ENCODE measurements at places on chromosomes 7 and 10.

DNA sequence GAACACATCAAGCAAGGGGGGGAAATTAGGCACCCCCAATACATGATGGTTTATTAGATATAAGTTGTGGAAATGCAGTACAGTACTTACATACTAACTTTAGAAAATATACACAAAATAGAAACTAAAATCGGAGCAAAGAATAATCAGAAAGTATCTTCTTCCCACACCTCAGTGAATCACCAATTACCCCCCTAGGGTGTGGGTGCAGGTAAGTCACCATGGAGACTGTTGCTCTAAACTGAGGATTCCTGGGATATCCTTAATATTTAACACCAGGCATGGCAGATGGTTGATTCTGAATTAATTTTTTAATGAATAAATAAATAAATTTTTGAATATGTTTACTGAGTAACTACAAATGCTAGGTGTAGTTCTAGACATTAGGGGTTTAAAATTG, 424.4 kb downstream of the SORCS1 start:
- no peak for DNase-seq
- no peak overlapping the region for H3K4me3 ChIP-seq
- H3K4me1 ChIP-seq: no peaks in the 10 kb centered on the region

DNA sequence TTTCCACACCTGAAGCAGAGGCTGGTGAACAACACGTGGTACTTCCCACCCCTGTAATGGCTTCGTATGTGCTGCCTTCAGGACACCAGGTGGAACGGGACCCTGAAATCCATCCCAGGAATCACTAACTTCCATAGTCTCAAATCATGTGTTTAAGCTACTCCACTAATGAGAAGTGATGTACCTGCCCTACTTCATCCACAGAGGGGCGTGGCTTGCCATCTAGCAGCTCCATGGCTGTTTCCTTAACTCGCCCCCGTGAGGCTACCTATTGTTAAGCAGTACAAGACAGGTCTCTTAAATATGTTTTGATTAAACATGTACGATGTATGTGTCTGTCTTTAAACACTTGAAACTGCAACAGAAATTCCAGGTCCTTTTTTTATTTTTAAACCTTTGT, 31.8 kb downstream of the ARL3 start:
- DNase-seq: no peak
- H3K27ac ChIP-seq: no peak overlapping the region
- peaks cover 9% of the 10 kb centered on the region for H3K36me3 ChIP-seq
- H3K27me3 ChIP-seq: no peaks in the 10 kb centered on the region
- H3K4me1 ChIP-seq: no peaks in the 10 kb centered on the region
- H3K4me3 ChIP-seq: no peak overlapping the region

GRCh38 chr10:75140246-75140645, 28.8 kb downstream of the SAMD8 start:
- H3K36me3 ChIP-seq: no peaks in the 10 kb centered on the region
- no peaks in the 10 kb centered on the region for H3K27me3 ChIP-seq
- no peak overlapping the region for H3K4me3 ChIP-seq
- no peak for DNase-seq

- H3K27me3 ChIP-seq: no peaks in the 10 kb centered on the region
- H3K4me3 ChIP-seq: no peak overlapping the region
- H3K4me1 ChIP-seq: peaks cover 23% of the 10 kb centered on the region
Observed at GRCh38 chr10:61408105-61408504, 45.1 kb downstream of the TMEM26 start.

DNA sequence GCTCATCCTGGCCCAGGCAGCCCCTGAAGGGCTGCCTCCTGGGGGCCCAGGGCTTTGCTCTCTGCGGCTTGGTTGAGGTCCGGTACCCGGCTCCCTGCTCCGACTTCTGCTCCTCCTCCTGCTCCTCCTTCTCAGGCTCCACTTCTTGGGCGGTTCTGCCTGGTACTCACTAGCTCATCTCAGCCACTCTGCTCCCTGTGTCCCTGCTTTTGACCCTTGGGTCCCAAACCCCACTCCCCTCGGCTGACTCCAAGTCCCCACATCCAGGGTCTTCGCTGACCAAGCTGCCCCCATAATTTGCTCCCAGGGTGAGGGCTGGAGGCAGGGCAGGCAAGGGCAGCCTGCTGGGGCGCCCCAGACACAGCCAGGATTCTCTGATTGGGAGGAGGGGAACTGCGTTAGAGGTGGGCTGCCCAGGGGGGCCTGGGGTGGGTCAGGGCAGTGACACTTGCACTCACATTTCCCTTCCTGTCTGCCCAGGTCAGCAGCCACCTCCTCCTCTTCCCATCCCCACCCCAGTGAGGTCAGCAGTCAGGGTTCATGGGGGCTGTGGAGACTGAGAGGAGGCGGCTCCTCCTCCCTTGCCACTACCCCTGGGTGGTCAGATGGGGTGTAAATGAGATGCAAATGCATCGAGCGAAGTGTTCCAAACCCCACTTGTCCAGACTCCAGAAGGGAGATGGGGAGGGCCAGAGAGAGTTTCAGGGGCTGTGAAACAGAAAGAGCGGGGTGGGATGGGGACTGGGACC, 2.2 kb downstream of the SMARCD3 start:
- peaks cover 9% of the 10 kb centered on the region for H3K36me3 ChIP-seq
- no peak for DNase-seq
- no peaks in the 10 kb centered on the region for H3K27me3 ChIP-seq
- H3K27ac ChIP-seq: peak overlapping the region; percentile 96

GRCh38 chr10:74921744-74922143, 95.3 kb downstream of the KAT6B start:
- no peaks in the 10 kb centered on the region for H3K27me3 ChIP-seq
- no peak for DNase-seq
- no peak overlapping the region for H3K4me3 ChIP-seq
- no peaks in the 10 kb centered on the region for H3K36me3 ChIP-seq
- no peak overlapping the region for H3K27ac ChIP-seq
- peaks cover 30% of the 10 kb centered on the region for H3K4me1 ChIP-seq

- DNase-seq: no peak
- peak overlapping the region; percentile 88 for H3K4me3 ChIP-seq
- H3K27ac ChIP-seq: peak overlapping the region; percentile 96
- H3K27me3 ChIP-seq: peaks cover 74% of the 10 kb centered on the region
Observed at GRCh38 chr10:22341190-22341925, 3.9 kb upstream of the SPAG6 start.

GRCh38 chr10:103605359-103606096, 112.0 kb downstream of the NEURL1 start:
- H3K27me3 ChIP-seq: no peaks in the 10 kb centered on the region
- no peak overlapping the region for H3K4me3 ChIP-seq
- peaks cover 23% of the 10 kb centered on the region for H3K36me3 ChIP-seq
- peaks cover 15% of the 10 kb centered on the region for H3K4me1 ChIP-seq
- H3K27ac ChIP-seq: no peak overlapping the region

- H3K4me1 ChIP-seq: no peaks in the 10 kb centered on the region
- no peaks in the 10 kb centered on the region for H3K27me3 ChIP-seq
- no peak overlapping the region for H3K27ac ChIP-seq
- no peak for DNase-seq
Observed at GRCh38 chr10:108598831-108599230, 1324.5 kb downstream of the XPNPEP1 start.

DNA sequence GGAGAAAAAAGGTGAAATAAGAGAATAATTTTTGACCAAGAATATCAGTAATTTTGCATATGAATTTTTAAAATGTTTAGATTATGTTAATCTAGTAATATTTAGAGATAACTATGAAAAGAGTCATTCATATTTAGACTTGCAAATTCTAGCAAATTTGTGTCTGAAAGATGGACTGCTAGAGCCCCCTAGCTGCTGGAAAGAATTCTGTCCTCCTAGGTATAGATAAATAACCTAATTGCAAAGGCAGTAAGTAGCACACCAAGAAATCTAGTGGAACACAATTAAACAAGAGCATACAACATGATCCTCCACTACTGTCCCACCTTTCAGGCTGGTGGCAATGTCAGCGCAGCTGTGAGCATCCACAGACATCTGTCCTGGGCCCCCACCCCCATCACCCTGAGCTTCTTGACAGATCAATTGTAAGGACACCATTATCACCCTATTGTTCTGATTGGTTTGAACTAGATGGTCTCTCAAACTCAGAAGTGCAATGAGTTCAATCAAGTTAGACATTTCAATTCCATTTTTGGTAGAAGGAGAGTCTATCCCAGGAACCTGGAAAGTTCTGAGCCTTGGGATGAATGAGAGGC, 15.0 kb upstream of the GFRA1 start:
- no peak for DNase-seq
- no peaks in the 10 kb centered on the region for H3K27me3 ChIP-seq
- no peak overlapping the region for H3K4me3 ChIP-seq
- H3K36me3 ChIP-seq: no peaks in the 10 kb centered on the region

GRCh38 chr7:32158751-32159745, 88.8 kb upstream of the PDE1C start:
- no peak overlapping the region for H3K4me3 ChIP-seq
- H3K27ac ChIP-seq: no peak overlapping the region
- H3K27me3 ChIP-seq: no peaks in the 10 kb centered on the region
- H3K36me3 ChIP-seq: no peaks in the 10 kb centered on the region

DNA sequence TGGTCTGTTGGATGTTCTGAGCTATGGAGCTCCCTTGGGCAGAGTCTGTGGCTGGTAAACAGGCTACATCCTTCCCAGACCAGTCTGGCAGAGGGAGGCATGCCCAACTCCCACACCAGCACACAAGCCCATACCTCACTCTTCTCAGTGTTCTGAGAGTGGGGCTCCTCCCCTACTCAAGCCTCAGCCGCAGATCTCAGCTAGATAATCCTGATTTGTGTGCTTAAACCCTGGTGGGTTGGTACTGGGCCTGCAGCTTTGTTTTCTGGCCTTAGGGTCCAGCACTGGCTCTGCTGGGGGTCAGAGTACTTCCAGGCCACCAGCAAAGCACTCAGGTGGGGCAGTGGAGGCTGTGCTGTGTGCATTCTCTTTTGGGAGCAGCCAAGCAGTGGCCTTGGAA, 70.4 kb downstream of the MGAM2 start:
- no peak overlapping the region for H3K27ac ChIP-seq
- no peak for DNase-seq
- H3K4me1 ChIP-seq: no peaks in the 10 kb centered on the region

DNA sequence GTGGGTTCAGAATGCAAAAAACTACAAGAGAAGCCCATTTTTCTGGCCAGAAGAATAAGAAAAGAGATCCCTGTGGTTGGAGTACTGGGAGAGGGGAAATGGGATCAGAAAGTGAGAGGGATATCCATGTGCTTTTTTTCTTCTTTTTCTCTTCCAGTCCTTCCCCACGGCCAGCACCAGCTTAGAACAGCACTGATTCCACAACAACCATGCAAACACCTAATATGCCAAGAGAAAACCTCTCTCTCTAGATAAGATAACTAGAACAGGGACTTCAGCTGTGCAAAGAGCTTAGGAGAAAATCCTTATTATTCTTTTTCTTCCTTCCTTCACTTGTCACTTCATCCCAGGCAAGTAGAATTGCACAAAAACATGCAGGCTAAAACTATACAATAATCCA, 83.5 kb downstream of the ELAPOR2 start:
- no peaks in the 10 kb centered on the region for H3K36me3 ChIP-seq
- no peak overlapping the region for H3K27ac ChIP-seq
- peak overlapping the region; percentile 29 for H3K4me3 ChIP-seq

- no peaks in the 10 kb centered on the region for H3K36me3 ChIP-seq
- H3K27ac ChIP-seq: no peak overlapping the region
- DNase-seq: no peak
- H3K27me3 ChIP-seq: no peaks in the 10 kb centered on the region
- H3K4me3 ChIP-seq: no peak overlapping the region
Observed at GRCh38 chr10:91378061-91378460, 32.1 kb upstream of the HECTD2 start.

DNA sequence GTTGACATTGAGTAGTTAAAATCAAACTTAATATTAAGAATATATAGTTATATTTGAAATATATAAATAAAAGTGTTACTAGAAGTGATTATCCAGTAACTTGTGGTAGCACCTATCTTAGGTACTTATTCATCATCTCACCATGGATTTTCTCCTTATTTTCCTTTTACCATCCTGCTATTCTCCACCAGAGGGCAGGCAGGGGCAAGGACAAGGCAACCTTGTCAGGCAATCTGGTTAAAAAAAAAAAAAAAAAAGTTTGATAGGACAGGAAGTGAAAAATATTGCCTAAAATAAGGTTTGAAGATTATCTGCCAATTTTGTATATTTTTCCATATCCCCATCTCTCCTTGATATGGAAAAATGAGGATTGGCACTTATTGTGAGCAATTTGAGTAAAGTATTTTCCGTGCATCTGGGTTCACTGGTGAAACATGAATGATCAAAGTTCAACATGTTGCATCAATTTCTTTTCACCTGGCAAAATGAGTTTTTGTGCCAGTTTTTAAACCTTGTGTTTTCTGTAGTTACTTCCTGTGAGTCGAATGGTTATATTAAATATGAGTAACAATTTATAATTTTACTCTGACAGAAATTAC, 256.7 kb downstream of the AGMO start:
- no peaks in the 10 kb centered on the region for H3K27me3 ChIP-seq
- H3K36me3 ChIP-seq: no peaks in the 10 kb centered on the region
- no peak for DNase-seq
- H3K27ac ChIP-seq: no peak overlapping the region

- H3K27me3 ChIP-seq: no peaks in the 10 kb centered on the region
- H3K4me1 ChIP-seq: no peaks in the 10 kb centered on the region
- H3K36me3 ChIP-seq: no peaks in the 10 kb centered on the region
- no peak for DNase-seq
Observed at GRCh38 chr10:118781541-118781940, 26.8 kb upstream of the CACUL1 start.

GRCh38 chr10:43794181-43794815, 145.6 kb upstream of the ZNF32 start:
- H3K27me3 ChIP-seq: no peaks in the 10 kb centered on the region
- no peak overlapping the region for H3K27ac ChIP-seq
- H3K36me3 ChIP-seq: no peaks in the 10 kb centered on the region
- no peak for DNase-seq
- peaks cover 4% of the 10 kb centered on the region for H3K4me1 ChIP-seq
- H3K4me3 ChIP-seq: no peak overlapping the region

DNA sequence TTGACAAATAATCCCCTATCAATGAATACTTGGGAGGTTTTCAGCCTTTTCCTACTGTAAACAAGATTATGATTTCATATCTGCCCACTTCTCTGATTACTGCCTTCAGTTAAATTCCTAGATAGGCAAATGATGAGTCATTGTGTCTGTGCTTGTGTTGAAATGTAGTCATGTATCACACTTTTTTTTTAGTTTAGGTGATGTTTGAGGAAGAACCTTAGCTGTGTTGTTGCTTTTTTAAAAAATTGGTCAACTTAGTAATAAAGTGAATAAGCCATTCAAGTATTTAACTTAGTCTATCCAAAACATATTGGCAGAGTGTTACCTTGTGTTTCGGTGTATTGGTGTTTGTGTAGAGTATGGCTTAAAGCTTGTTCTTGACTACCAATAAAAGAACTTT, 60.0 kb downstream of the WAC start:
- DNase-seq: no peak
- no peak overlapping the region for H3K4me3 ChIP-seq
- H3K4me1 ChIP-seq: peaks cover 22% of the 10 kb centered on the region
- no peaks in the 10 kb centered on the region for H3K27me3 ChIP-seq
- H3K27ac ChIP-seq: no peak overlapping the region

DNA sequence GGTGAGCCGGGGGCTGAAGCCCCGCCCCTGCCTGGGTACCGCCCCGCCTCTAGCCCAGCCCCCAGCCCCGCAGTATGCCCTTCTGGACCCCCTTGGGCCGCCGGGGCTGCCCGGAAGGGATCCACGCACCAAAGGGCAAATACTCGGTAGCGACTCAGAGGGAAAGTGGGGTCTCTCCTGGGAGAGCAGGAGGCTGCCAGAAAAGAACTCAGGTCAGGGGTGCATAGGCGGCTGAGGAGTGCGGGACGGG, 796 bp downstream of the FBXL15 start:
- DNase-seq: no peak
- no peaks in the 10 kb centered on the region for H3K27me3 ChIP-seq
- peak overlapping the region; percentile 72 for H3K27ac ChIP-seq
- H3K4me1 ChIP-seq: peaks cover 21% of the 10 kb centered on the region
- peaks cover 16% of the 10 kb centered on the region for H3K36me3 ChIP-seq

Measured in thoracic aorta (tissue), 2 donors.